T-helper 17 cell (primary cell): ENCODE measurements at places on chromosomes 5 and 9. TPM values are rescaled to one million over a fixed set of nuclear protein-coding genes. Genes with fewer than 3 reads are reported as not detected.
A peak's percentile ranks its signal among the peaks of the same experiment; 100 is the strongest.

GRCh38 chr9:89786655-89787054 is 181.8 kb downstream of the GADD45G start:
- no peak for DNase-seq

- DNase-seq = no peak
Observed at GRCh38 chr5:67935908-67936566, 279.5 kb upstream of the PIK3R1 start.

DNA sequence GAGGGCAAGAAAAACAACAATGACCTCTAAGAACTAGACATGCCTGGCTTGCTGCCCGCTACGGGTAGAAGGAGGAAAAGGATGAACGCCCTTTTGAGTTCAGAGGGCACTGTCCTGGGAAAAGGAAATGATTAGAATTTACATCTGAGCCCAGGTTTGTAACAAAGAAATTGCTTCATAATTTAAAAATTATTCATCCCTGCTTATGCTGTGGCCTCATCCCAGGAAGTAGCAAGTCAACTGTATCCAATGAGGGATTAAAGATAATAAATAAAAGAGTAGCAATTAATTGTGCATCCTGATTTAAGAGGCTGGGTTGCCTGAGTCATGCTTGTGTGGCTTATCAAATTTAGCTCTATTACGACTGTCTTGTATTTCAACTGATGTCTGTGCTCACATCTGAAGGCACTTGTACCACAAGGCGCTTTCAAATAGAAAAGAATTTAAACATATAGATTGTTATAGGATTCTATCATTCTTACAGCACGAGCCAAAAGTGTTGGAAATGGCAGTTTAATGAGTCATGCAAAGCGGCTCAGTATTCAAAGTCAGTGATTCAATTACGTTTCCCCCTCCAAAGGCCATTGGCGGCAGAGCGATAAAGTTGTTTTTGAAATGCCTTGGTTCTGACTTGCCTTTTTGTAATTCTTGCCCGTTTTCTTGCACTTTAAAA is 40.0 kb upstream of the DMRT1 start:
- no peak for DNase-seq

- DNase-seq = no peak
Observed at GRCh38 chr5:172044631-172045314, 38.3 kb upstream of the FBXW11 start.

- DNase-seq = no peak
Observed at GRCh38 chr9:84238652-84239051, 101.9 kb downstream of the SLC28A3 start.

GRCh38 chr5:9653811-9654210 is 23.7 kb upstream of the TAS2R1 start:
- no peak for DNase-seq

DNA sequence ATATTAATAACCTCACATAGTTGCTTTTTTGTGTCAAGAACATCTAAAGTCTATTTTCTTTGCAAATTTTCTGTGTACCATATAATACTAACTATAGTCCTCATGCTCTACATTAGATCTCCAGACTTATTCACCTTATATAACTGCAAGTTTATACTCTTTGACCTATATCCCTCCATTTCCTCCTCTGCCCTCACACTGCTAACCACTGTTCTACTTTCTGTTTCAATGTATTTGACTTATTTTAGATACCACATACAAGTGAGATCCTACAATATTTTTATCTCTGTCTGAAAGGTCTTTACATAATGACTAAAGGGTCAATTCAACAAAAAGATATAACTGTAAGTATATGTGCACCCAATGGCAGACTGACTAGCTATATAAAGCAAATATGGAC is 789.7 kb upstream of the ZNF608 start:
- no peak for DNase-seq

GRCh38 chr5:180080486-180081280 is 9.1 kb upstream of the RNF130 start:
- peak; percentile 23 for DNase-seq

DNA sequence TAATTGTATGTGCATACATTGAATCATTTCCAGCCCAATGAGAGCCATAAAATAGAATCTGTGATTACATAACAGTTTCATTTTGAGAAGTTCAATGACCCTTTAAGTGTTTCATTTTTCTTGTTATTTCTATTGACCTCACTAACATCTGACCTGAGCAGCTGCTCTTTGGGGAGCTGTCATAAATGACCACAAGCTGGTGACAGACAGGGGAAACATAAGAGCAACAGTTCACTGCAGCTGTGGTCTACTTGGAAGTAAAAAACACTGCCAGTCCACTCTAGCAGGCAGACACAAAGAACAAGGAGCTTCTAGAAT is 265.4 kb downstream of the DTWD2 start:
- DNase-seq = no peak

DNA sequence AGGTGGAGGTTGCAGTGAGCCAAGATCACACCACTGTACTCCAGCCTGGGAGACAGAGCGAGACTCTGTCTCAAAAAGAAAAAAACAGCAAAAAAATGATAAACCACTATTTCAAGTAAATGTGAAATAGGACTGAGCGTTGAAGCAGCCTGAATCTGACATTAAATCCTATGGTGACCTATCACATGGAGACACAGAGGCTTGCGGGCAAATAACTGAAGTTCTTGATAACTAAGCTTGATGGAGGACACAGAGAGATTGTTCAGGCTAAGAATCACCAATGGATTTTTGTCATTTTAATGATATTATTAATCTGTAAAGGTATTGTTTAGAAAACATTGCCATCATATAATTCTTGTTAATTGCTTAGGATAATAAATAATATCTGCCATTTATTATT is 15.7 kb upstream of the IL6ST start:
- DNase-seq = no peak

DNA sequence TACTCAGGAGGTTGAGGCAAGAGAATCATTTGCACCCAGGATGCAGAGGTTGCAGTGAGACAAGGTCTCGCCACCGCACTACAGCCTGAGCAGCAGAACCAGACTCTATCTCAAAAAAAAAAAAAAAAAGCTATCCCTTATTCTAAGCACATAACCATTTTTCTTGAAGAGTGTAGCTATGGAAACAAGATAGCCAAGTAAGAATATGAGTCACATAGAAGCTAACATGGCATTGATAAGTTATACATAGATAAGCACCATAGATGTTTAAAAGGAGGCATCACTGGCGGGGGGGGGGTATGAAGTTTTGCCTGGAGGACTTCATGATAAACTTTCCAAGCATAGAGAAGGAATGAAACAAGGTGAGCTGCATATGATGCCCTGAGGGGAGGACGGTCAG is 26.0 kb downstream of the CHSY3 start:
- DNase-seq = no peak

DNA sequence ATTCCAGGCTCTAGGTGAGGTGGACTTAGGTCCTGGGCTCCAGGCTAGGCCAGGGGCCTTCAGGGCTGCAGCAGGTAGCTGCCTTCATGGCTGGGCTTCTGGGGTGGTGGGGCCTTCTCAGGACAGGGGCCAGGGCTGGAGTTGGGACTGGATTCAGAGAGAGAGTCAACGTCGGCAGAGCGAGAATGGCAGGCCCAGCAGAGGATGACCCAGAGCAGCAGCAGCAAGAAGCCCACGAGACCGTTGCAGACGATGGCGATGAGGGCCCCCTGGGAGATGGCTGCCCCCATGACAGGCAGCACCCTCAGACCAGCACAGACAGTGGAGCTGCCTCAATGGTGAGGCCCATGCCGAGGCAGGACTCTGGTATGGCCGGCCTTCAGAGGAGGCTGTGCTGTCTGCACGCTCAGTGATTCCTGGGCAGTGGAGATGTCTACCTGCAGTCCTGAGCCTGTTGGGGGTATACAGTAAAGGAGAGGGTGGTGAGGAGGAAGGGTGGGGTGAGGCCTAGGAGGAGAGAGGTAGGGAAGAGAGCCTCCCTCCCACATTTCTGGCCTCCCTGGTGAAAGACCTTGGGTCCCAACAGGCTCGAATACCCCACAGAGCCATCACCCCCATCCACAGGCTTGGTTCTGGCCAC is 1.3 kb downstream of the ENHO start:
- no peak for DNase-seq

DNA sequence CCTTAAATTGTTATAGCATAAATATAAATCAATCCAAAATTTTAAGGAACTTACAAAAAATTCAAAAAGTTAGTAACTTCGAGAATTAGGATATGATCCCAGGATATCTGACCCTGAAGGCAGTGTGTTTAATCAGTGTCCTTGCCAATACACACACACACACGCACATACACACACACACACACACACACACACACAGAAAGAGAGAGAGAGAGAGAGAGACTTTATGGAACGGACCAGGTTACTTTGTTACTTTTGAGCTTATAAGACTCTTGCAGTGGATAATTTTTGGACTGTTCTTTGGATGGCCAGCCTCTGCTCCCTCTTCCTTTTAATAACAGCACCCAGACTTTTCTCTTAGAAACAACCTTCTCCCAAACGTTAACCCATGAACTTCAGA is 322.9 kb downstream of the NFIB start:
- no peak for DNase-seq

DNA sequence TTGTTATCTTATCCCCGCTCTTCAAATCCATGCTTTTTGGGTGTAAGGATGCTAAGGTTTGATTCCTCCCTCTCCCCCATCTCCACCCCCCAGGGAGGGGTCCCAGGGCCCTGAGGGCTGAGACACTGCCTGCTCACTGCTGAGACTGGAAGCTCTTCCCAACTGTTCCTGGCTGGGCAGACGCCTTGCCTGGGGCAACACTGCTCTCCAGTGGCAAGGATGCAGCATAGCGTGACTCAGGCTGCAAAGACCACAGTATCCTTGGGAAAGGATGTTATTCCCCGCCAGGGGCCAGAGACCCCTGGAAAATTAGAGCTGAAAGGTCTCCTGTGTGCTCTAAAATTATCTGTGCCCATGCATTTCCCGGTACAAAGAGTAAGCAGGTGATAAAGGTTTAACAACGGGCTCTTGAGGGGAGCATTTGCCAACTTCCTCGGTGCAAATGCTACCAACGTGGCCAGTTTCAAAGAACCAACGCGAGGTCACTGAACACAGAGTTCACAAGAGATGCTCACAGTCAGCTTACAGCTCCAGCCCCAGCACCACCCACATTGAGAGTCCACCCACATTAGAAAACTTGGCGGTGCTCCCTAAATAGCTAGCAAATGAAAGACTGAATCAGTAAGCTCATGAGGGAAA is 271.9 kb downstream of the NSG2 start:
- no peak for DNase-seq

- DNase-seq = no peak
Observed at GRCh38 chr5:122882831-122883230, 37.4 kb downstream of the SNX24 start.

GRCh38 chr9:135212961-135213360 is 125.5 kb downstream of the OLFM1 start:
- DNase-seq = peak; percentile 6

DNA sequence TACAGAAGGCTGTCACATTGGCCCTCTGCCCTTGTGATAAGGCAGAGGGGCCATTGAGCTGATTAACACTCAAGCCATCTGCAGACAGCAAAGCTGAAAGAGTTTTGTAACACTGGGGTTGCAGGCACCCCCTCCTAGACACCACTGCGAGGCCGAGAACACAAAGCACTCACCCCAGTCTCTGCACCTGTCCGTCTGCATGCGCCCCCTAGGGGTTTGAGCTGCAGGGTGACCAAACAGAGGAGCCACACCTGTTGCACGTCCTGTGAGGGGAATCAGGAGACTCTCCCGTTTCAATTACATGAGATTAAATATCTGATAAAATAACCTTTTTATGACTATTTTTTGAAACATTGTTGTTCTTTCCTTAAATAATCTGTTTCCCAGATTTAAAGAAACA is 1180.4 kb downstream of the CDH9 start:
- DNase-seq = no peak

The FAM153A gene
- 63.9 TPM for total RNA-seq

The ANKRD31 gene
- 0.37 TPM for total RNA-seq

The NUTM2G gene
- total RNA-seq = not detected

The CCDC152 gene
- 2.1 TPM for total RNA-seq

The SLU7 gene
- 79.2 TPM for total RNA-seq

The WDR31 gene
- 0.82 TPM for total RNA-seq

The GCNT1 gene
- 9.0 TPM for total RNA-seq
